ENCODE measurements at places on chromosomes 13 and 19. TPM values are rescaled to one million over a fixed set of nuclear protein-coding genes. Genes with fewer than 3 reads are reported as not detected.

DNA sequence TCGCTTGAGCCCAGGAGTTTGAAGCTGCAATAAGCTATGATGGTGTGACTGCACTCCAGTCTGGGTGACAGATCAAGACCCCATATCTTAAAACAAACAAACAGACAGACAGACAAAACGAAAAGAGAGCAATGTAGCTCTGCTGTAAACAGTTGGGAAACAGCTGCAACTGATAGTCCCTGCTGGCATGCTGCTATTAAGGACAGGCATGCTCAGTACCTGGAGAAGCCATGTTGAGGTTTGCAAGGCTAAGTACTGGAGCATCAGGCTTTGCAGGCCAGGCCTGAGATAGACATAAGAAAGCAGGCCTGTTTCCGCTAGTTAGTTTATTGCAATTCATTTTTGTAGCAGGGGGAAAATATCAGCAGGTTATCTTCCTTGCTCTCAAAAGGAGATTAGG lies 16.2 kb upstream of the OBI1 start:
- no peaks in the 10 kb centered on the region for H3K4me1 ChIP-seq
- H3K36me3 ChIP-seq = no peaks in the 10 kb centered on the region
- no peak for DNase-seq
- H3K27ac ChIP-seq = no peak overlapping the region
- no peak overlapping the region for H3K4me3 ChIP-seq

GRCh38 chr13:113809934-113810333 lies 50.9 kb downstream of the TMEM255B start:
- no peak overlapping the region for H3K4me3 ChIP-seq
- no peak for DNase-seq
- no peaks in the 10 kb centered on the region for H3K4me1 ChIP-seq
- no peak overlapping the region for H3K27ac ChIP-seq
- H3K27me3 ChIP-seq = no peaks in the 10 kb centered on the region
- H3K36me3 ChIP-seq = no peaks in the 10 kb centered on the region

GRCh38 chr13:42994878-42995277 lies 2.8 kb upstream of the EPSTI1 start:
- no peaks in the 10 kb centered on the region for H3K27me3 ChIP-seq
- H3K4me3 ChIP-seq = no peak overlapping the region
- peaks cover 4% of the 10 kb centered on the region for H3K4me1 ChIP-seq
- DNase-seq = no peak
- H3K27ac ChIP-seq = no peak overlapping the region

- peak; percentile 77 for DNase-seq
- no peaks in the 10 kb centered on the region for H3K27me3 ChIP-seq
- no peak overlapping the region for H3K4me3 ChIP-seq
- H3K27ac ChIP-seq = peak overlapping the region; percentile 58
Observed at GRCh38 chr19:17797424-17798201, 2.7 kb downstream of the B3GNT3 start.

DNA sequence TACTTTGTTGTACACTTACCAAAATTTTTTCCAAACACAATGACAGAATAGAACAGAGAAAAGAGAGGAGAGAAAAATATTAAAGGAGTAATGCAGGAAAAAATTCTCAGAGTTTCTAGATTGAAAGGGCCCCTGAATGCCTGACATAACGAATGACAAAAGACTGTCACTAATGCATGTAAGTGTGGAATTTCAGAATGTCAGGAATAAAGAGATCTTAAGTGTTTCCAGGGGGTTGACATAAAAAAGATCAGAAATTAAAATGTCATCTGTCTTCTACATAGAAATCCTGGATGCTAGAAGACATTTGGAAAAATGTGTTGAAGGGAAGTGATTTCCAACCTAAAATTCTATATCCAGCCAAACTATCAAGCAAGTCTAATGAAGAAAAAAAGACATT lies 27.2 kb downstream of the TEX26 start:
- no peak overlapping the region for H3K4me3 ChIP-seq
- no peaks in the 10 kb centered on the region for H3K36me3 ChIP-seq
- no peaks in the 10 kb centered on the region for H3K27me3 ChIP-seq
- H3K4me1 ChIP-seq = no peaks in the 10 kb centered on the region

GRCh38 chr13:78339927-78340326 lies 263.4 kb downstream of the POU4F1 start:
- H3K36me3 ChIP-seq = no peaks in the 10 kb centered on the region
- H3K4me1 ChIP-seq = no peaks in the 10 kb centered on the region
- no peak overlapping the region for H3K4me3 ChIP-seq
- no peak for DNase-seq

GRCh38 chr13:33578786-33579185 lies 239.2 kb upstream of the RFC3 start:
- H3K27ac ChIP-seq = no peak overlapping the region
- DNase-seq = no peak
- H3K4me3 ChIP-seq = no peak overlapping the region
- no peaks in the 10 kb centered on the region for H3K27me3 ChIP-seq
- no peaks in the 10 kb centered on the region for H3K36me3 ChIP-seq
- no peaks in the 10 kb centered on the region for H3K4me1 ChIP-seq

- DNase-seq = no peak
- no peaks in the 10 kb centered on the region for H3K36me3 ChIP-seq
- no peak overlapping the region for H3K27ac ChIP-seq
- no peaks in the 10 kb centered on the region for H3K27me3 ChIP-seq
- H3K4me3 ChIP-seq = no peak overlapping the region
Observed at GRCh38 chr13:102018716-102019115, 383.1 kb downstream of the FGF14 start.

DNA sequence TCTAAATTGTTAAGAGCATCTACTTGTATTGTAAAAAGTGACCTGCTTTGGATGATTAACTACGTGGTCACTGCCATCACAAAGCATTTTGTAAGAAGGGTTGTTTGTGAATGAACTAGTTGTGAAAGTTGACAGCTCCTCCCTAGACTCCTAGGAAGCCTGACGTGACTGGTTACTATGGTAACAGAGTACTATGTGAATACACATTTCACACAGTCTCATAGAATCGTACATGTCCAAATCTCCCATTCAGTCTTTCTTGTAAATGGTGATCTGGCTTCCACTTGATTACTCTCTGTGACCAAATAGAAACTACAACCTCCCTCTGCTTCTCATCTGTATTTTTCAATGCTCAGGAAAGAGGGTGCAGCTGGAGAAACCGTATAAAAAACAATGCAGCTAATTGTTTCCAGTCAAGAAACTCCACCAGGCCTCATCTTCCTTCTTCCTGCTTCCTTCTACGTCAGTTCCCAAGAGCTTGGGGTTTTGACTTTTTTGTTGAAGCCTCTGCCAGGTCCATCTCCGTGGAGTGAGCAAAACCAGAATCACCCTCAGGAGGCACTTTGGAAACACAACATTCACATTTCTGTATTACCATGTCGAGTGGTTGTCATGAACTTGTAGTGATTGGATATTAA lies 83.4 kb downstream of the GPC6 start:
- no peak for DNase-seq
- no peak overlapping the region for H3K27ac ChIP-seq
- H3K27me3 ChIP-seq = no peaks in the 10 kb centered on the region
- no peaks in the 10 kb centered on the region for H3K4me1 ChIP-seq

- H3K27me3 ChIP-seq = no peaks in the 10 kb centered on the region
- no peak overlapping the region for H3K4me3 ChIP-seq
- H3K36me3 ChIP-seq = no peaks in the 10 kb centered on the region
- H3K4me1 ChIP-seq = no peaks in the 10 kb centered on the region
Observed at GRCh38 chr19:17090583-17090982, 15.0 kb downstream of the MYO9B start.

DNA sequence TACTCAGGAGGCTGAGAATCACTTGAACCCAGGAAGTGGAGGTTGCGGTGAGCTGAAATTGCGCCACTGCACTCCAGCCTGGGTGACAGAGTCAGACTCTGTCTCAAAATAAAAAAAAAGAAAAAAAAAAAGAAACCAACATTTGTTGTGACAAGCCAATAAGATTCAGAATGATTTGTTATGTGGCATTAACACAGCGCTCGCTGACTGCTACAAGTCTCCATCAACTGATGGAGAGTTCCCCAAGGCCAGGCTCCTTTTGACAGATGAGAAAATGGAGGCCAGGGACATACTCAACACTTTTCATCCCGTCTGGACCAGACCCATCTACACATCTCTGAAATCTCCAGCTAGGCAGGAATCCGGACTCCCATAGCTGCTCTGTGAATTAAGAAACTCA lies 48.7 kb upstream of the PTPRS start:
- no peaks in the 10 kb centered on the region for H3K4me1 ChIP-seq
- DNase-seq = no peak
- no peaks in the 10 kb centered on the region for H3K36me3 ChIP-seq

Gene ZNF154
- total RNA-seq = 0.37 TPM

Gene SLC10A2
- not detected for total RNA-seq

Gene ZNF442
- total RNA-seq = 0.92 TPM

- DNase-seq = no peak
- H3K27ac ChIP-seq = no peak overlapping the region
- H3K36me3 ChIP-seq = no peaks in the 10 kb centered on the region
- no peaks in the 10 kb centered on the region for H3K27me3 ChIP-seq
Observed at GRCh38 chr13:51225029-51225428, 2.8 kb downstream of the FAM124A start.

- no peak overlapping the region for H3K27ac ChIP-seq
- no peaks in the 10 kb centered on the region for H3K27me3 ChIP-seq
- no peak for DNase-seq
- peaks cover 8% of the 10 kb centered on the region for H3K36me3 ChIP-seq
- no peak overlapping the region for H3K4me3 ChIP-seq
- peaks cover 81% of the 10 kb centered on the region for H3K4me1 ChIP-seq
Observed at GRCh38 chr19:2046046-2046907, 4.8 kb downstream of the MKNK2 start.

Gene CABP5
- total RNA-seq = not detected

DNA sequence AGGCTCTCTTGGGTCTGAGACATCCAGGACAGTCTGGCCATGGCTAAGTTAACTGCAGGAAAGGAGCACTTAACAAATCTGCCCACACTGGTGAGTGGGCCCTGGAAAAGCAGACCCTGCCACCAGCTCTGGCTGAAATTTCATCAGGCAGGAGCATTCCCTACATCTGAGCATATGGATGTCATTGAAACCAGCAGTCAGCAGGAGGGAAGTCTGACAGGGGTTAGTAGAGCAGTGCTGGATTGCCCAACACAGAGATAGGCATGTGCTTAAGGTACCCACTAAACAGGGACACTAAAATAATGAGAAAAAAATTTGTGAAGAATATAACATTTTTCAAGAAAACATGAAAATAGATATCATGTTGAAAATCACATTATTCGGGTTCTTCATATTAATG lies 13.6 kb upstream of the ACOD1 start:
- no peaks in the 10 kb centered on the region for H3K27me3 ChIP-seq
- H3K4me1 ChIP-seq = no peaks in the 10 kb centered on the region
- no peak for DNase-seq
- no peak overlapping the region for H3K4me3 ChIP-seq
- H3K36me3 ChIP-seq = no peaks in the 10 kb centered on the region

Gene APOC1
- 5,430 TPM for total RNA-seq

- no peaks in the 10 kb centered on the region for H3K4me1 ChIP-seq
- H3K27me3 ChIP-seq = no peaks in the 10 kb centered on the region
- no peak overlapping the region for H3K27ac ChIP-seq
- no peak for DNase-seq
- H3K4me3 ChIP-seq = no peak overlapping the region
Observed at GRCh38 chr13:109730812-109731335, 55.5 kb downstream of the IRS2 start.

DNA sequence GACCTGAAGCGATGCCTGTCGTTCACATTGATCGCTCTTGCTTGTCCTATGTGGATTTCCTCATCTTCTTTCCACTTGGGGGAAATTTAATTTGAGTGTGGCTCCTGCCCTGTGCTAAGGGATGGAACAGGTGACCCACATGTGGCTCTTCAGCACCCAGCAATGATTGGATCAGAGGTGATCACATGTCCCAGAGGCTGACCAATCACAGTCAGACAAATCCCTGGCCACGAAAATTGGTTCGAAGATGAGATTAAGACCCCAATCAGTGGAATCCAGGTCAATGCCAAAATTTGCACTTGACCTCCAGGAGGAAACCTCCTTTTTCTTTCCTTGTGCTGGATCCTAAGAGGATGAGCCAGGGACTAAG lies 23.7 kb downstream of the AMER2 start:
- no peaks in the 10 kb centered on the region for H3K4me1 ChIP-seq
- DNase-seq = no peak
- H3K36me3 ChIP-seq = no peaks in the 10 kb centered on the region

DNA sequence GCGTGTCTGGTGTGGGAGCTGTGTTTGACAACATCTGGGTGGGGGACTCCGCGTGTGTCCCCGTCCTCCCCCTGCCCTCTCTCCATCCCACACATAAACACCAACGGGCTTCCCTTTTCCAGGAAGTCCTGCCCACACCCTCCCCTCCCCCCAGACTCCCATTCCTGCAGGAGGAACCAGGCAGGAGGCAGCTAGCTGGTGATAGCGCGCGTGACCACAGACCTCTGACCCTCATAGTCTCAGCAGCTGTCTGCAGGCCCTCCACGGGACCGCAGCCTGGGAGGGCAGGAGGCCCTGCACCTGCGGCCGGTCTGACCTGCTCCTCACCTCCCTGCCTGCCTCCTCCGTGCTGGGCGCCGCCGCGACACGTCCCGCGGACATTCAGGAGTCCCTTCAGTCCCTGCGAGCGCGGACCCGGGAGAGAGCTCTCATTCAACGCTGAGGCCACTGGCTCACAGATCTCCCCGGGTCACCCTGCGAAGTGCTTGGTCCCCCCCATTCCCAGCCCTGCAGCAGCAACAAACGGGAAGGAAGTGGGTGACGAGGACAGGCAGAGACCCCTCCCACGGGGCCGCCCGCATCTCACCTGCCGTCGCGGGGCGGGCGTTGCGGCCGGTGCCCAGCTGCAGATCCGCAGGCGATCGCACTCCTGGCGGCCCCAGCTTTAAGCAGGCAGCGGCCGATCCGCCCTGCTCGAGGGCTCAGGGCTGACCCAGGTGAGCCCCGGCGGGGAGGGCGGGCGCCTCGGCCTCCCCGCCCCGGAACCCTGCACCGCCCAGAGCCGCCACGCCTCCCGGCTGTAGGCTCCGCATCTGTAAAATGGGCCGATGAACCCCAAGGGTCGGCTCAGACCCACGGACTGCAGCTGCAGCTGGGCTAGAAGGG lies 1.1 kb upstream of the ACP5 start:
- peak overlapping the region; percentile 47 for H3K4me3 ChIP-seq
- peak; percentile 75 for DNase-seq
- no peaks in the 10 kb centered on the region for H3K36me3 ChIP-seq
- H3K27ac ChIP-seq = peak overlapping the region; percentile 44

DNA sequence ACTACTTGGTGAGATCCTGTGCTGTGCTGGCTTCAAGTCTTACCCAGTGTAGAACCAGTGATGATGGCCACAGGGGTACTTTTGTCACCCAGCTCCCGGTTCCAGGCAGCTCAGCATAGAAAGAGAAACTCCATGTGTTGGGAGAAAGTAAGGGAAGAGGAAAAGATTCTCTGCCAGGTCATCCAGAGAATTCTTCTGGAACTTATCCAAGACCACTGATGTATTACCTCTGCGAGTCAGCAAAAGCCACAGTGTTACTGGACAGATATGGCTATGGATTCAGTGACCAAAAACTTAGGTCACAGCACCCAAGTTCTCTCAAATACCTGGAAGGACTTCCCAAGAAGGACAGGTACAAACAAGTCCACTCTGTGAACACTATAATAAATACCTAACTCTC lies 399.5 kb upstream of the MIR17HG start:
- H3K4me1 ChIP-seq = no peaks in the 10 kb centered on the region
- H3K4me3 ChIP-seq = no peak overlapping the region
- no peak for DNase-seq
- H3K27ac ChIP-seq = no peak overlapping the region
- H3K27me3 ChIP-seq = no peaks in the 10 kb centered on the region
- H3K36me3 ChIP-seq = no peaks in the 10 kb centered on the region

Gene SLC17A7
- 0.13 TPM for total RNA-seq

- H3K4me1 ChIP-seq = no peaks in the 10 kb centered on the region
- DNase-seq = no peak
- H3K27ac ChIP-seq = peak overlapping the region; percentile 67
- H3K36me3 ChIP-seq = no peaks in the 10 kb centered on the region
Observed at GRCh38 chr19:13861392-13861713, 15.6 kb upstream of the NANOS3 start.
